ENCODE measurements at places on chromosomes 1 and 21.

DNA sequence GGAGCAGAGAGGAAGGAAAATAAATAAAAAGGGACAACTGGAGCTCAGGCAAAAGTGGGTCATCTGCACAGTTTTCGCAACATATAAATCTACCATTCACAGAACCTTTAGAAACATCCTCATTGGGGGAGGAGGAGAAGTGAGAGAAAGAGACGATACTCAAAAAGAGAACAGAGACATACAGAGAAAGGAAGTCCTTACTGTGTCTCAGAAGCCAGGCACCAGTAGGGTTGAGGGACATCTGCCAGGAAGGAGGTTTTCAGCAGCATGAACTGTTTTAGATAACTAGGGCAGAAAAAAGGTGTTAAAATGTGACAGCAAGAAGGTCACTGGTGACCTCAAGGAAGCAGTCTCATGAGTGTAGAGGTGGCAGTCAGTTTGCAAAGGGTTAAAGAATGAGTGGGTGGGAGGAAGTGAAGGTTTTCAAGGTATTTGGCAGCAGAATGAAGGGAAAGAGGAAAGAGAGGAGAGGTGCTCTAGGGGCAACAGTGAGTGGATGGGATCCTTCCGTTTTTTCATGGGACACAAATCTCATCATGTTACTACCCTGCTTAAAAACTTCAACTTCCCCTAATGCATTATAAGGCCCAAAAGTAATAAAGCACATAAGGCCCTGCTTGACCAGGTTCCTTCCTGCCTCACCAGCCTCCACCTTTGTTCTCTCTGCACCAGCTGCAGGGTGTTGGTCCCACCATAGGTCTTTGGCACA, 9.5 kb downstream of the JAK1 start:
- DNase-seq, result no peak

- DNase-seq, result no peak
Measured at GRCh38 chr1:183607322-183607980, 17.2 kb upstream of the NCF2 start.

- DNase-seq, result no peak
Measured at GRCh38 chr1:108670131-108670773, 9.4 kb upstream of the HENMT1 start.

GRCh38 chr21:40316104-40316503, 448.9 kb downstream of the PCP4 start:
- no peak for DNase-seq

GRCh38 chr1:206466840-206467649, 3.2 kb upstream of the IKBKE start:
- DNase-seq, result no peak

DNA sequence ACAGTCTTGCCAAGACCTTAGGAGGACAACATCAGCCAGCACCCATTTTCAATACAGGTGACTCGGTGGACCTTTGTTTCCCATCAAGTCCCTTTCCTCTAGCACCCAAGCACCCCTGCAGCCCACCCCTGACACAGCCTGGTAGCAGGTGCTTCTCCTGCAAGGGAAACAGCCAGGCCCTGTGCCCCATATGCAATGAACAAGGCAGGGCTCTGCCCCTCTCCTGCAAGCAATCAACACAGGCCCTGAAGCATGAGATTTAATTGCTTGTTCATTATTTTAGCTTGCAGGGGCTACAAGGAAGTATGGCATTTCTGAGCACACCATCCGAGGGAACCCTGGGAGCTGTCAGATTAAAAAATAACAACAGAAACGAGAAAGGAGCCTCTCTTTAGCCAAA, 35.4 kb downstream of the TCP10L start:
- no peak for DNase-seq

- DNase-seq, result no peak
Measured at GRCh38 chr1:53281133-53281532, 42.8 kb upstream of the MAGOH start.

DNA sequence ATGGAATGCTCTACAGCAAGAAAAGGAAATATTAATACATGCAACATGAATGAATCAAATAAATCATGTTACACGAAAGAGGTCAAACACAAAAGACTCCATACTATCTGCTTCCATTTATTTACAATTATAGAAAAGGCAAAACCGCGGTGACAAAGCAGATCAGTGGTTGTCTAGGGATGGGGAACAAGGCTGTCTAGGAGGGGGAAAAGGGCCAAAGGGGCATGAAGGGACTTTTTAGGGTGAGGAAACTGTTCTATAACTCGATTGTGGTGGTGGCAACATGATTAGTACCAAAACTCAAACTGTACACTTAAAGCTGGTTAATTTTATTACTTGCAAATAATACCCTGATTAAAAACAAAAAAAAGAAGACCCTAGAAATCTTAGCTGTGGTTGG, 20.6 kb downstream of the CAPZB start:
- no peak for DNase-seq

- DNase-seq, result no peak
Measured at GRCh38 chr1:76428028-76428427, 353.5 kb downstream of the ST6GALNAC3 start.
